Pulmonary artery endothelial cell (primary cell): ENCODE measurements at places on chromosomes 2 and 18.

DNA sequence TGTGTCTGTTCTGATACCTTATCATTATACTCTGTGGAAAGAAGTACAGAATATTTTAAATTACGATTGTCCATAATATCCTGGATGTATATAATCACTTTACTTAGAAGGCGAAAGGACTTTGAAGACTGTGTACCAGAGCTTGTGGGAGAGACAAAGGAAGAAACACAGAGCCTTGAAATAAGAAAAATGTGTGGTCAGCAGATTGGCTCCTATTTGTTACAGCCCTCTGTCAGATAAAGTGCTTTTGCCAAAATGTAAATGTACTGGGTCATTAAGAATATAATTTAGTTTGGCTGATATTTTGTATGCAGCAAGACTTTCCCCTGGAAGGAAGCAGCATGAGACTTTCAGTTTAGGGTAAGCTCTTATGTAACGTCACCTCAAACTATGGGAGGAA is 443.1 kb downstream of the CCDC85A start:
- DNase-seq, result no peak

DNA sequence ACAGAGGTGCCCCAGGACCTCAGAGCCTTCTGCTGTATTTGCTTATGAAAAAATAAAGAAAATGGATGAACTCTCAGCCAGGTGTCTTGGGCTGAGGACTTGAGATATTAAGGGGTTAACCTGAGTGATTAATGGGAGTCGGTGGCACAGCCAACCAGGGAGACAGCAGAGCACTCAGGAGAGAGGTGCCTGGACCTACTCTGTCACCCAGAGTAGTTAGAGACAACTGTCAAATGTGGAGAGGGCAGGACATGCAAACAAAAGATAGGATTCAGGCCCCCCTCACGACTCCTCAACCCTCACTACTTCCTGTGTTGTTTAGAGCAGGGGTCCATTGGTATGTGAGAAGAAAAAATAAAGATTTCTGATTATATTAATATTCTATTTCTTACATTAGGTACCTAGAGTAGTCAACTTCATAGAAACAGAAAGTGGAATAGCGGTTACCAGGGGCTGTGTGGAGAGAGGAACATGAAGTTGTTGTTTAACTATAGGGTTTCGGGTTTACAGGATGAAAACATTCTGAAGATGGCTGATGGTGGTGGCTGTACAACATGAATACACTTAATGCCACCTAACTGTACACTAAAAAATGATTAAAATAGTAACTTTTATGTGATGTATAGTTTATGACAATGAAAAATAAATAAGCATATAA is 28.6 kb upstream of the CETN1 start:
- DNase-seq, result no peak

GRCh38 chr2:205089958-205090357 is 544.7 kb downstream of the PARD3B start:
- no peak for DNase-seq

DNA sequence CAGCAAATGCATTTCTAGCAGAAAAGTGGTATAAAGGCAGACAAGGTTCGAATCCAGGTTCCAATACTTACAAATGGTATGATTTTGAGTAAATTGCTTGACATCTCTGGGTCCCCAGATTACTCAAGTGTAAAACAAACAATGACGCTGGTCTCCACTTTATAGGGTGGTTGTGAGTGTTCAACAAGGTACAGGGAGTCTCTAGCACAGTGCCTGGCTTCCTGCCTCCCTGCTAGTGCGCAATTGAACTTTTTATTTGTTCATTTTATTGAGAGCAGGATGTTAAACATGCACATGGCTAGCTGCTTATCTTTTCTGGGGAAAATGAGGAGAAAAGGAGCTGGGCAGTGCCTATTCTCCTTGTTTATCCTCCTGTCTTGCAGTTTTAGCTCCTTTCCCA is 74.9 kb upstream of the MYL1 start:
- no peak for DNase-seq

DNA sequence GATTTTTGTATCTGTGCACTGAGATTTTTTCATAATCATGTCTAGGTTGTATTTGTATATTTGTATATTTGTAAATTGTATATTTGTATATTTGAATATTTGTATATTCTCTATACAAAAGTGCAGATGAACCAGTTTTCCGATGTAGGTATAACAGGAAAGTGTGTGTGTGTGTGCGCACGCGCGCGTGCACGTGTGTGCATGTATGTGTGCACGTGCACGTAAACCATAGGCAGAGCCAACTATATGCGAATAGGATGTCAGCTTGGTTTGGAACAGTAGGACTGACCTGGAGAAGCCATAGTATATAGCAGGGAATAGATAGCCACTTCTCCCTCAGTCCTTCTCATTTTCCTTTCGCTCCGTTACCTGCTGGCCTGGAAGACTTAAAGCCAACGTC is 565.8 kb downstream of the XIRP2 start:
- no peak for DNase-seq

DNA sequence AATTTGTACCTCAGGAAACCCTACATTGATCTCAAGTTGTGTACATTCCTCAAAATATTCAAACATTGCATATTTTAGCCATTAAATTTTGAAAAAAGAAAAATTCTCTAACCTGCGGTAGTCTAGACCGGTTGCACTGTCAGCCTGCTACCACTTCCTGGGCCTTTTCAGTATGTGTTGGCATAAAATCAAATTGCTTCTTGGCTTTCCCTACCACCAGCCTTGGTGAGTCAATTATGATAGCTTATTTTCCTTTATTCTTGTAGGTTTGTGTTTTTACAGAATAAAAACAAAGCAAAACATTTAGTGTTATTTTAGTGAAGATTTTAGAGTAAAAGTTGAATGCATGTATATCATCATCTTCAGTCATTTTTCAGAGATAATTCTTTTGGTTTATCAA is 61.2 kb downstream of the FAM171B start:
- DNase-seq, result no peak

- no peak for DNase-seq
Observed at GRCh38 chr2:85012431-85012830, 41.5 kb downstream of the KCMF1 start.

- DNase-seq, result peak; percentile 95
Observed at GRCh38 chr18:35458677-35459441, 38.9 kb downstream of the INO80C start.

GRCh38 chr2:3009005-3009404 is 368.6 kb downstream of the EIPR1 start:
- DNase-seq, result no peak

GRCh38 chr2:71309-72035 is 25.2 kb upstream of the FAM110C start:
- no peak for DNase-seq

DNA sequence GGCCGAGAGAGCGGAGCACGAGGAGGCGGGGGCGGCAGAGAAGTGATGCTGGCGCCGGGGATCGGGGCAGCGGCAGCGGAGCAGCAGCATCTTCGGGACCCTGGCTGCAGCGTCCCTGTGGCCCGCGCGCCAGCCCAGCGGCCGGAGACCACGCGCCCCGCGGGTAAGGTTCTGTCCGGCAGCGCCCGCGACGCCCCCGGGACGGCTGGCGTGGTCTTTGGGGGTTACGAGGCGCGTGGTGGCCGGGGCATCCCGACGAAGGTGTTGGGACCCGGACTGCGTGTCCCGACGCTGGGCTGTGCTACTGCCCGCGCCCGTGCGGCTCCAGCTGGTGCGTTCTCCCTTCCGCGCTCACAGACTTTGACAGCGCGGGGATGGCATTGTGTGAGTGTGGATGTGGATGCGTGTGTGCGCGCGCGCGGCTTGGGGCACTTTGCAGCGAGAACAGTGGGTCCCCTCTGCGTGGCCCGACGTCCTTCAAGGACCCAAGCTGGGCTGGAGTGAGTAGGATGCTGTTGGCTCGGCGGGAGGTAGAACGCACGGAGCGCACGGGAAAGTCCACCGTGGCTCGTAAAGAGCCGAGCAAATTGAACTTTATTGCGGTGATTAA is 405.0 kb downstream of the XIRP2 start:
- no peak for DNase-seq

GRCh38 chr2:88239781-88240180 is 69.6 kb downstream of the THNSL2 start:
- DNase-seq, result no peak

DNA sequence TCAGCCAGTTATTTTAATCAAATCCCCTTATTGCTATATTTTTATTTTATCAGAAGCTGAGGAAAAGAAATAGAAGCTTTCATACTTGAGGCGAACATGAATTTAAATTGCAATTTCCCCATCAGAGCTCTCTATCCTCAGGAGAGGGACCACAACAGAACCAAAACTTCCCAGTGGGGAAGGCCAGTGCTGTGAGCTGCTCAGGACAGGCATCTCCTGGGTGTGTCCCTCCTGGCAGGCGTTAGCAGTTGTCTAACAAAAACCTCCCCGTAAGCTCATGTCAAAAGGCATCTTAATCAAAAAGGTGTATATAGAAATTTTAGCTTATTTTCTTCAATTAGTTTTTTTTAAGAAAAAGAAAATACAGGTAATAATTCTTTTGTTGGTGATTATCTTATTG is 93.0 kb downstream of the PID1 start:
- DNase-seq, result no peak

DNA sequence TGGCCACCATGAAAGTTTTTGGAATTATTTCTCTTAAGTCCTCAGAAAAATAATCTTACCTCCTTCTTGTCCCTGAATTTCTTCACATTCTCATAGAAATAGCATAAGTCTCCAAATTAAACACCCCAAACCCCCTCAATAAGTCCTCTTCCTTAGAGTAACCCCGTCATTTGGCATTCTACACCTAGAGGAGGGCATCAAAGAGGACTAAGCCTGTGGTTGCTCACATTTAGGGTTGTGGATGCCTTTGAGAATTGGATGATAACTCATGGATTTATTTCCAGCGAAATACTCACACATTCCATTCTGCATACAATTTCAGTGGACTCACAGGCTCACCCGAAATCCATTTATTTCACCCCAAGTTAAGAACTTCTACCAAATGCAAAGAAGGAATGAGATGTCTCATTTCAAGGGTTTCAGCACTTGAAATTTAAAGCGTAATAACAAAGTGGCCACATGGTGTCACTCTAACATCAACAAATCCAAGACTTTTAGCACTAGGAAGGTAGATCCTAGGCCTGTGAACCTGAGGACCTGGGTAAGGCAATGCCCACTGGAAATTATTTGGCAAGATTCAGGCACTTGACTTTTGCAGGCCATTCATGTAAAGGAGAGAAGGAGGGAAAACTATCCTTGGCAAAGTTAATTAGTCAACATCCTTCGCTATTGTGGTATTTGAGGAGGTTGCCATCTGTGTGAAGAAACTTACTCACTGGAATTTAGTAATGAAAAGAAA is 24.6 kb downstream of the DYTN start:
- DNase-seq, result no peak

GRCh38 chr2:15260835-15261234 is 300.3 kb downstream of the NBAS start:
- no peak for DNase-seq

GRCh38 chr2:199739413-199740110 is 111.4 kb downstream of the FTCDNL1 start:
- peak; percentile 8 for DNase-seq

DNA sequence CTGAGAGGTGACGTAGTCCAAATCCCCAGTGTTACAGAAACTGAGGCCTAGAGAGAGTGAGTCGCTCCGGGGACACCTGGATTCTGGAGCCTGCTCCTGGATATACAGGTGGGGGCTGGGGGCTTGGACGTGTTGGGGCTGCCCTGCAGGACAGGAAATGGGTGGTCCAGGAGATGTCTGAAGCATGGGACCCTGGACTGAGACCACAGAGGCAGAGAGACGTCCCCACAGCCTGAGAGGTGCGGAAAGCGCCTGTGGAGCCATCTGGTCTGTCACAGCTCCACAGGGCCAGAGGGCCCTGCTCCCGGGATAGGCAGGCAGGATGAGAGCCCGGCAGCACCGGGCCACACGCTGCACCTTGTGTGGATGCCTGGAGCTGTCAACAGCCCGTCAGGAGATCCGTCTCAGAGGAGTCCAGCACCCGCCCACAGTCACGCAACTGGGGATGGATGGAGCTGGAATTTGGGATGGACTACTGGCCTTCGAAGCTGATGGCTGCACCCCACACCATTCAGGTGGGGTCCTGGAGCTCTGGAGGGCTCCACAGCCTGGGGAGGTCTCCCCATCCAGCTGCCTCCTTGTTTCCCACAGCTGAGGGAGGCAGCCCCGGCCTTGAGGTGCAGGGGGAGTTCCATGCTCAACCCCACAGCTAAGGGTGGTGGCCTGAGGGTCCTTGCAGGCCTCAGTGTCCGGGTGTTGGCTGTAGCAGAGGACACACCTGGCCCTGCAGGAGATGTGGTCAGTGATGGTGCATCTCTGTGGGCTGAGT is 303.0 kb downstream of the NDUFA10 start:
- DNase-seq, result no peak

DNA sequence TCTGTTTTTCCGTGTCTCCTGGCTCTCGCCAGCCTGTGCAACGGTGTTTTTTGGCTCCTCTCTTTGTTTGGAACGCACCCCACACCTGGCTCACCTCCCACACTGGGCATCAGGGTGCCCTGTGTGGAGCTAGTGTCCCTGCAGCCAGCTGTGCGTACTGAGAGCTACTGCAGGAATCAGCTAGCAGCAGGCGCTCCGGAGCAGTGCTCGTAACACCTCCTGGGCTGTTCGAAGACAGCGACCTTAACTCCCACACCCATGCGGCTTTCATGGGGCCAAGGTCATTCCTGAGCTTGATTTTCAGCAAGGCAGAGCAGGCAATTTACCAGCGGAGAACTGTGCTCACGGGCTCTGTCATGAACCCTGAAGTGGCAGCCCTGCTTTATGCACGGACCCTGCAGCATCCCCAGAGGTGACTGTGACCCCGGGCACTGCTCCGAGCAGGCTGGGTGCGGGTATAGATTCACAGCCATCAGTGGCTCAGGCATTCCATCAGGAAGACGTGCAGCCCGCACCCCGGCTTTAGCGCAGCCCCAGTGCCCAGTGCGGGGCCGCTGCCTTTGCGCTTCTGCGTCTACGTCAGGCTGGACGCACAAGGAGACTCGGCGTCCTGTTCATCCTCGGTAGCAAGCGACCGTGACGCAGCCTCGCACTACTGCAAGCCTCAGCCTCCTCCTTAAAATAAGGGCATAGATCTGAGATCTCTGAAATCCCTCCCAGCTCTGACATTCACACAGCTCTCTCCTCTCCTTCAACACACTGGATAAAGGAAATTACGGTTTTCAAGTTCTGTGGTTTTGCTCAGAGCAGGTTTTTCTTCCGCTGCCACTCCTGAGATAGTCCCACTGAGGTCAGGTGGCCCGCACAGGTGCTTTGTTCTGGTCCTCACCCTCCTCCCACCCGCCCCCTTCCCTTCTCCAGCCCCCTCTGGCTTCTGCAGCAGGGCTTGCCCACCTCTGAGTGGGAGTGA is 58.2 kb downstream of the ADI1 start:
- DNase-seq, result no peak

- DNase-seq, result no peak
Observed at GRCh38 chr2:86011449-86011941, 94.2 kb downstream of the POLR1A start.

DNA sequence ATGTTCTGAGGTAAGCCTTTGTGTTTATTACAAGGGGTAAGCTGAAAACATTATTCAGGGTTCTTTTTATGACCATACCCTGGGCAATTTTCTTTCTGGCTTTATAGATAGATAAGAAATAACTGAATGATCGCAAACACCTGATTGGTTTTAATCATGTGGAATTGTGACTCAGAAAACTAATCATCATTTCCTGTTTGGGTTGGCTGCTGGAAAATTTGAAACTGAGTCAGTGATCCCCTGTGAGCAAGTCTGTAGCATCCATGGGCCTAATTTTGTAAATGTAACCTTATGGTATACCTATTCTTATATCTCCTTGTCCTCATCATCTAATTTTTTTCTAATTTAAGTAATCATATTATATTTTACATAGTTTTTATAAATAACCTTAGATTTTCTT is 34.3 kb downstream of the CCDC68 start:
- no peak for DNase-seq
